Activated CD4-positive, alpha-beta T cell treated with anti-CD3 and anti-CD28 coated beads, Interleukin-2, amount 50 U/mL, for 1 hour (primary cell): ENCODE measurements at places on chromosomes 5 and 9.
A peak's percentile ranks its signal among the peaks of the same experiment; 100 is the strongest.

GRCh38 chr5:73464016-73464745, 15.6 kb upstream of the FOXD1 start:
- no peak for DNase-seq

DNA sequence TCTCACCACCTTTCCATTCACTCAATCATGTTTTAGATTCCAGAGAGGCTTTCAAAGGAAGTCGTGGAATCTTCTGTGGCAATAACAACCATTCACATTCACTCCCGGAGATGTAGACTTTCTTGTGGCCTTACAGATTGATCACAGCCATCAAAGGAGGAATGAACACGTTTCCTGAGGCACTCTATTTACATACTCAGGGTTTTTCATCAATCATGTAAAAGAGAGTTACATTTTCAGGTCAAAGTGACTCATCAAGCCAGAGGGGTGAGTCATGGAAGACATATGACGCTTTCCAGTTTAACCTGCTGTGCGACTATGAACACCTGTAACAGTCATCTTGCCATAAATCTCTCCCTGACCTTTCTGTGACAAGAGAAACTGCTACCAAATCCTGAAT, 39.3 kb upstream of the RAD23B start:
- no peak for DNase-seq

DNA sequence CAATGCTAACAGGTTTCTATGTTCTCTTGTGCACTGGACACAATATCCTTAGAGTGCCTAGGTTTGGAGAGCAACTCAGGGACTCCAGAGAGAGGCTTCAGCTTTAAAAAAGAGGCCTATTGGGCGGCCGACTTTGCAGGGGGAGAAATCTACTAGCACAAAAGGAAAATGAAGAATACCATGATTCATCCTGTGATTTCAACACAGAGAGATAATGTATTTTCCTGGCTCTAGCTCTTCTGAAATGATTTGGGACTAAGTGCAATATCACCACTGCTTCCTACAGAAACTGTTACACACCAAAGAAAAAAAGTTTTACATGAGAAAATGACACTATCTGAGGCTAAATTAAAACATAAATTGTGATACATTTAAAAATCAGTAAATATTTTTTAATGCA, 146.1 kb upstream of the TSLP start:
- no peak for DNase-seq

- DNase-seq = no peak
Measured at GRCh38 chr5:72499730-72500129, 7.5 kb downstream of the ZNF366 start.

GRCh38 chr9:35367451-35367850, 122.5 kb upstream of the RUSC2 start:
- DNase-seq = no peak

DNA sequence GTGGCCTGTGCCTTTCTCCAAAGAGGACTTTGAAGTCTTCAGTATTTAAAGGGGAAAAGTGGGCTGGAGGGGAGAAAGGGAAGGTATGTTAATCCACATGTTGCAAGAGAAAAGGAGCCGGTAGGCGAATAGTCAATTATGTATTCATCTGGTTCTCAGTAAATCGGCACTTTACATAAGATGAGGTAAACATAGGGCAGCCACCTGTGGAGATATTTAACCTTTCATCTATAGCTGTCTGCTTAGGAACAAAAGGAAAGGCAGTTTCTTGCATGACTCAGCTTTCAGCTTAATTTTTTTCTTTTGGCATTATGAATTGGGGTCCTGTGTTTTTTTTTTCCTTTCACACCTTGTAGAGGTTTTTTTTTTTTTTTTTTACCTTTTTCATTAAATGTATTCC, 42.2 kb downstream of the FGD3 start:
- DNase-seq = no peak

- DNase-seq = no peak
Measured at GRCh38 chr5:181170237-181170825, 22.9 kb downstream of the OR2V2 start.

DNA sequence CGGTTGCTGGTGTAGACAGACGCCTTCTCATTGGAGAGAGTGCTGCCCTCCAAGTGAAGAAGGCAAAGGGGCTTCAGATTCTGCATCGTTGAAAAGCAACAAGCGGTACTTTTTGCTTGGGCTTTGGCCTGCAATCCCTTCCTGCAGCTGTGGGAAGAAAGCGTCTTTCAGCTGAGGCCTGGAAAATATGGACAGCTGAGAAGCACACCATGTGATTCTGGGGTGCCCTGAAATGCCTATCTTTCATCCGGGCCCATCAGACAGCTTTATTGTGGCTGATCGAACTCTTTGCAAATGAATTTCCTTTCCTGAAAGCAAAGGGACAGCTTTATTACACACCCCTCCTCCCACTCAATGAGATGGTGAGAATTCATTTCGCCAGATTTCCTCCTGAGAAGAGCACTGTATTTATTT, 74.0 kb downstream of the NSG2 start:
- DNase-seq = no peak

DNA sequence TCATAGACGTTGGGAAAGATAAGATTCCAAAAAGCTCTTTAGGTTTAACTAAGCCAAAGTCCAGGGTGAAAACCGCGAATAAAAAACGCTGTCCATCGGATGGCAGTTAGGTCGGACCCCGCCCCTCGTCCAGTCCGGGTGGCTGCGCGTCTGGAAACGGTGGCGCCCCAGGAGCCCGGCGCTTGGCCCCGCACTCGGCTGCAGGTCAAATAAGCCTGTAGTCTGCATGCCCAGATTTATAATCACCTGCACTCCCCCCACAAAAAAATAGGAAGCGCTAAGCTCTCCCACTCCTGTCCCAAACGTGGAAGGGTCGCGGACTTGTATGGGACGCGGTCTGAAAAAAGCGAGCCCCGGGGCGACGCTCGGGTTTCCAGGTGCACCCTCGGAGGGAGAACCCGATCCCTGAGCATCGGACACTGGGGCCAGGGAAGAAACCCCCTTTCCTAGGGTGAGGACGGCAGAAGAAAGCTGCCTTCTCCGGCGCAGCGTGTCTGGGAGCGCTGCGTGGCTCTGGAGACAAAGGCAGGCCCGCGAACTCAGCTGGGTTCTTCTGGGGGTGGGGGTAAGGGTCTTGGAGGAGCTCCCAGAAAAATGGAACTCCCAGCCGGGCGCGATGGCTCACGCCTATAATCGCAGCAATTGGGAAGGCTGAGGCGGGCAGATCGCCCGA, 923 bp upstream of the ZBTB5 start:
- peak; percentile 7 for DNase-seq

GRCh38 chr9:27963836-27964235, 390.6 kb upstream of the C9orf72 start:
- no peak for DNase-seq

DNA sequence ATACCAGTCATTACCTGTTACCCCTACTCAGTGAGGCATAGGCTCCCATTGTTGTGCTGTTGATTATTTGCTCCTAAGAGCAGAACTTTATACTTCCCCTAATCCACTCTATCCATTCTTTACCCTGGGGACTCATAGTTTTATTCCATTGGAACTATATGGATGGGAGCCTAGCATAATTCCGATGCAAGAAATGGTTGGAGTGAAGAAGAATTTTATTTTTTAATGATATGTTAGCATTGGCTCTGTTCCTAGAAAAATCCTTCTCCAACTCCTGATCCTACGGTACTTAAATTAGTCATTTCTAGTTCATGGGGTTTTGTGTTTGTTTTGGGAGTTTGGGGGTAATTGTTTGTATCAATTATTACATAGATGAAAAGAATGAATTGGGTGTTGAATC, 191.5 kb downstream of the GOLPH3 start:
- no peak for DNase-seq

- DNase-seq = no peak
Measured at GRCh38 chr5:149355688-149356087, 2.2 kb upstream of the PCYOX1L start.

- DNase-seq = no peak
Measured at GRCh38 chr5:37771203-37771611, 68.6 kb downstream of the GDNF start.

DNA sequence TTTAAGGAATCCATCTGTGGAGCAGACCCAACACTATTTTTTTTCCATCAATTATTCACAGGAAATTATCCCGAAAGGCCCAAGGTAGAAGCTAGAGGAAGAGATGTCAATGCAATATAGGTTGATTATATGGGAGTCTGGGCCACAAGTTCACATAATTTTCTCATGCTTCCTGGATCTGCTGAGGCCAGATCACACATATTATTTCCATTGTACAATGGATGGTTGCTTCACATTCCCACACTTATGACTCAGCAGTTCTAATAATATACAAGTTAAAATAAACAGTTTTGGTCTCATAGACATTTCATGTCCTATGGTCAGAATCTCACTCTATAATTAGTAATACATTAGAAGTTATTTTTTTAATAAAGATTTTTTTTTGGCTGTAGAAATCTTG, 66.0 kb upstream of the PTPRD start:
- no peak for DNase-seq

GRCh38 chr9:7802666-7803065, 3.1 kb upstream of the DMAC1 start:
- no peak for DNase-seq

GRCh38 chr5:116814626-116815385, 240.2 kb upstream of the SEMA6A start:
- no peak for DNase-seq

DNA sequence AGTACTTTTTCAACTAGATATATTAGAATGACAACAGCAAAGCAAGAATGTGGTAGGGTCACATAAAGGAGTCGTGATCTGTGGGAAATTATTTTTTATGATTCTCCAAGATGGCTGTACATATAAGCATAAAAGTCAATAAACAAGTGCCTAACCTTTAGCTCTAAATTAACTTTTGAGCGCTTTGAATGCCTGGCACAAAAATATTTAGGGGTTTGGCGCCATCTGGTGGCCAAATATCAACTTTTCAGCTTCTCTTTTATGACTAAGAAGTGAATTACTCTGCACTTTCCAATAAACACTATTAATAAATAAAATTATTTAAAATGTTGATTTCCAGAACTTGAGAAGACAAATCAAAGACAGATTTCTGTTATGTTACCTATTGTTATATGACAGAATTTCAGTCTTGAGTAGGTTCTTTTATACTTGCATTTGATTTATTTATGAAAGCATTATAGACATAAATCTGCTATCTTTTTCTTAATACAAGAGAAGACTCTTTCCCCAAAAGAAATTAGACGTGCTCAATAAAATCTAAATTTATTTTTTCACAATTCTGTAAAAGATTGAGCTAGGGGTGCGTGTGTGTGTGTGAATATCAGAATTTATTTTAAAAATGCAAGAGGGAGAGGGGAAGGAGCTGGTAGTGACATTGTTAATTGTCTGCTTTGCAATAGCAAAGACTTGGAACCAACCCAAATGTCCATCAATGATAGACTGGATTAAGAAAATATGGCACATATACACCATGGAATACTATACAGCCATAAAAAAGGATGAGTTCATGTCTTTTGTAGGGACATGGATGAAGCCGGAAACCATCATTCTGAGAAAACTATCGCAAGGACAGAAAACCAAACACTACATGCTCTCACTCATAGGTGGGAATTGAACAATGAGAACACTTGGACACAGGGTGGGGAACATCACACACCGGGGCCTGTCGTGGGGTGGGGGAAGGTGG, 36.7 kb upstream of the ARRDC3 start:
- DNase-seq = peak; percentile 69

DNA sequence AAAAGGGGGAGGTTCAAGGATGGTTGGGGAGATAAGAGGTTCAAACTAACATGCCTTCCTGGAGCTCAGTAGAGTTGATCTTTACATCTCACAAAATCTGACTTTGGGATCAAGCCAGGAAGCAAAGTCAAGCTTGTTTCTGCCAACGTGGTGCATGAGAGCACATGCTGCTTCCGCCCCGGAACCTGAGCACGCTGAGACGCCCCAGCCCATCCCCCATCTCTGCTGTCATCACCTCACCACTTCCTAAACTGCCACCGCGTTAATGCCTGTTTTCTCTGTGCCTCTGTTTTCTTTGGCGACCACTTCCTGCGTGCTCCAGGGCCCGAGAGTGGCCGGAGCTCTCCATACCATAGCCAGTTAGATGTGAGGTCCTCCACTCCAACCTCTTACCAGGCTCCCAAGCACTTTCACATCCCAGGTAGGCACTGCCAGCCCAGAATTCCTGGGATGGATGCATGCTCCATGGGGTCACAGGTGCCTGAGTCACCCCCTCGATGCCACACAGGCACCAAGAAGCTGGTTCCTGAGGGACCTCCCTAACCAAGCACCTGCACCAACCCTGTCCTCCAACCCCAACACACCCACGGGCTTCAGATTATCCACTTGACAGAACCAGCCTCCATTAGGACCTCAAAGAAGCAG, 31.2 kb upstream of the AFAP1L1 start:
- peak; percentile 79 for DNase-seq

DNA sequence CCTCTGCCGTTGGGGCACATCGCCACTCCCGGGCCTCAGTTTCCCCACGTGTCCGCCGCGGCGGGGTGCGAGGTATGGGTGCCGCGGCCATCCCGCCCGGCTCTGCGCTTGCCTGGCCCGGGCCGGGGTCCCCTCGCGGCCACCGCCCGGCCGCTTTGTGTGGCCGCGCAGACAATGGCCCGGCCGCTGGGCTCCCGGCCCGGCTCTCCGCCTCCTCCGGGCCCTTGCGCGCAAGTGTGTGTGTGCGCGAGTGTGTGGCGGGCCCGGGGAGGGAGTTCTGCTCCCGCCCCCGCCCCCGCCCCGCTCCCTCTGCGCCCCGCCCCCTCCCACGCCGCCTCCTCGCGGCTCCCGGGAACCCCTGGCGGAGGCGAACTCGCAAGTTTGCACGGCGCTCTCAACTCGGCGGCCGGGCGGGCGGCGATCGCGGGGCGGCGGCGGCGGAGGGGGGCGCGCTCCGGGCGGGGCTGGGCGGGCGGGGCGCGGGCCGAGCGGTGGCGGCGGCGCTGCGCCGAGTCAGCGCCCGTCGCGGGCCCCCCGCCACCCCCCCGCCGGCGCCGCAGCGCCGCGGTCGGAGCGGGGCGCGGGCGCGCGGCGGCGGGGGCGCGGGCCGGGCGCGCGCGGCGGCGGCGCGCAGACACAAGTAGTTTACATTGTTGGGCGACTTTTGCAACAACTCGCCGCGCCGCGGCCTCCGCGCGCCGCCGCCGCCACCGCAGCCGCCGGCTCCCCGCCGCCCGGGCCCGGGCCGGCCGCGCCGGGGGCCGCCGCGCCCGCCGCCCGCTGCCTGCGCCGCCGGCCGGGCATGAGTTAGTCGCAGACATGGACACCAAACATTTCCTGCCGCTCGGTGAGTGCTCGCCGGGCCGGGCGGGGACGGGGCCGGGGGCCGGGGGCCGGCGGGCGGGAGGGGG, at the start of gene RXRA:
TSS of gene RXRA (plus strand) at position 643 of the 911 bp plus-strand sequence. CDS start at position 820, 177 bp downstream.
- peak; percentile 69 for DNase-seq

DNA sequence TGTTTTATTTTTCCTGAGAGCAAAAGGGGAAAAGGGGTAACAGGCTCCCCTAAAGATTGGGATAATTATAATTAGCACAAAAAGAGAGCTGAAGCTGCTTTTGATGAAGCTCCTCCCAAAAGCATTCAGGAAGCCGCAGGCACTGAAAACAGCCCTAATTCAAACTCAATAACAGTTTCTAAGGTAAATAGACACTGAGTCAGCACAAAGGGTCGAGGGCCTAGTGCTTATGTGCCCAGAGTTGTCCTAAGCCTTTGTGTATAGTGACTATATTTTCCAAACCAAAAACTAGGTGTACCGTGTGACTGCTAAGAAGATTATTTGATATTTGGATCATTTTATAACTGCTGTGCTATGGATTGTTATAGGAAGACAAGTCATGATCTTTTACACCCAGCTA, 67.7 kb downstream of the HMHB1 start:
- no peak for DNase-seq
